Ammon's horn (tissue), 1 donor: ENCODE measurements at places on chromosomes 6 and 20.
A peak's percentile ranks its signal among the peaks of the same experiment; 100 is the strongest.

DNA sequence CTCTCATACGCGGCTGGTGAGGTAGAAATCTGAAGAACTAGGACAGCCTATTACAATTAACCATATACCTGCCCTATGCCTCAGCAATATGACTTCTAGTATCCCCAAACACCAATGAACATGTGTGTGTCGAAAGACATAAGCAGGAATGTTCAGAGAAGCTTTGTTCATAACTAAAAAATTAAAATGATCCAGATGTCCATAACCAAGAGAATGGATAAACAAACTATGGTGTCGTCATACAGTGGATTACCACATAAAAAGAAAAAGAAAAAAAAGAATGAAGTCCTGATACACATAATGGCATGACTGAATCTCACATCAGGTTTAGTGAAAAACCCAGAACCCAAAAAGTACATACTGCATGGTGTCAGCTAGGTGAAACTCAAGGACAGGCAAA is 73.9 kb downstream of the MDN1 start:
- no peak for DNase-seq

DNA sequence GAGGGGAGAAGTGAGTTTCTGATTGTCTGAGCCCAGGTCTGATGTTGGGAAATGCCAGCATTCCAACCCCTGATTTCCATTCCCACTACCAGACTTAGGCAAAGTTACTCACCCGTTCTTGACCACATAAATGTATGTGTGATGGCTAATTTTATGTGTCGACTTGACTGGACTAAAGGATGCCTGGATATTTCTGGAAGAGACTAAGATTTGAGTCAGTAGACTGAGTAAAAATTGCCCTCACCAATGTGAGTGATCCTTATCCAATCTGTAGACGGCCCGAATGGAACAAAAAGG is 95.8 kb upstream of the TAB2 start:
- no peak for DNase-seq

- no peak for DNase-seq
Measured at GRCh38 chr6:23413327-23414050, 712.5 kb upstream of the NRSN1 start.

- DNase-seq = peak; percentile 53
Measured at GRCh38 chr6:31575335-31575901, at the start of gene TNF. Gene TNF (plus strand): TSS chr6:31575565. CDS start chr6:31575742, 177 bp downstream.

DNA sequence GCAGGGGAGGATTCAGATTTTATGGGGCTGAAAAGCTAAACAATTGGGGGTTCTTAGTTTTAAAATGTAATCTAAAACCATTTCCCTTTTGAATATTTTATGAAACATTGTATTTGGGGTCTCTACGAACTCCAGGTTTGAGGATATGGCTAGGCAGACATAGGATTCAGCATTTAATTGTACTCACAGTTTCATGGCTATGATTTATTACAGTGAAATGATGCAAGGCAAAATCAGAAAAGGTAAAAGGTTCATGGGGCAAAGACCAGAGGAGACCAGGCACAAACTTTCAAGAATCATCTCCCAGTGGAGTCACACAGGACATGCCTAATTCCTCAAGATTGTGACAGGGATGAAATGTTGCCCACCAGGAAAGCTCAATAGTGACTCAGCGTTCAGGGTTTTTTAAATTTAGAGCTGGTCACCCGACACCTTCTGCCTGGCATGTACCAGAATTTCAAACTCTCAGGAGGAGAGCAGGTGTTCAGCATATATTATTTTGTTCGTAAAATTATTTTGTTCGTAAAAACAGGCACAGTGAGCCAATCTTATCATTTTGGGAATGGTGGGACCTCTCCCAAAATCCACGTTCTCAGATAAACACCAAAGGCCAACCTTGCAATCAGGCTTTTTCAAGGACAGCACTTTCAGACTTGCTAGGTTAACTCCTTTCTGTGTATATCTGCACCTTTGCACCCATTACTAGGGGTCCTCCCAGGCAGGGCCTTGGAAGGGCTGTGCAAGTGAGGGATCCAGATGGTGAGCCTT is 270.3 kb downstream of the NKAIN2 start:
- DNase-seq = no peak
